Activated CD8-positive, alpha-beta memory T cell treated with anti-CD3 and anti-CD28 coated beads, Interleukin-2, amount 10 ng/mL, durations not matched to agents 7 days and 5 days (primary cell): ENCODE measurements at places on chromosomes 6 and 20.
A peak's percentile ranks its signal among the peaks of the same experiment; 100 is the strongest.

DNA sequence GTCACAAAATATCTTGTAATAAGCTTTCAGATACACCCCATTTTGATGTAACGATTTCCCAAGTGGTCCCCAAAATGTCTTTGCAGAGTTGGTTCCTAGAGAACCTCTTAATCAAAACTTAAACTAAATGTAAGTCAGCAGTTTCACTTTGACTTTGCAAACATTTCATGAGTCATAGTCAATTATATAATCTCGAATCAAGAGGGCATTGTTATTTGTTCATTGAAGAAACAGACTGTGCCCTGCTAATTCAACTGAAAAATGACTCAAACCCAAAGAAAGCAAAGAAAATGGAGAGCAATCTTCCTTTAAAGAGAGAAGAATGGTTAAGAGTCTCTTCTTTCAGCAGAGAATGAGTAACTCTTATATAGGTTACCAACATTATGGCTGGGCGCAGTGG, 58.3 kb downstream of the IPCEF1 start:
- DNase-seq = no peak

DNA sequence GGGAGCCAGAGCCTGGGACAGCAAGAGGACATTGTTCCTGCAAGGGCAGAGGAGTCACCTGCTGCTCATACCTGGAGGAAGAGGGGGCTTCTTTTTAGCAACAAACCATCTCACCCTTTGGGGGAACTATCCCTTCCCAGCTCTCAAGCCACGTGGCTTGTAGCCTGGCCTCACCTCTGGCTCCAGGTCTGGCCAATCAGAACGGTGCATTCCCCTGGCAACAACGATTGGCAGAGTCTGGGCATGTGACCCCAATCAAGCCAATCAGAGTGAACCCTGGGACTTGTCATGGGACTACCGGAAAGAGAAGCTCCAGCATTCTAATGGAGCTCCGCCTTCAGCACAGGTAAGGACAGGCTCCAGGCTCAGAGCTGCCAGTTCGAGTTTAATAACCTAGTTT, 33.6 kb downstream of the KCNB1 start:
- DNase-seq = no peak

DNA sequence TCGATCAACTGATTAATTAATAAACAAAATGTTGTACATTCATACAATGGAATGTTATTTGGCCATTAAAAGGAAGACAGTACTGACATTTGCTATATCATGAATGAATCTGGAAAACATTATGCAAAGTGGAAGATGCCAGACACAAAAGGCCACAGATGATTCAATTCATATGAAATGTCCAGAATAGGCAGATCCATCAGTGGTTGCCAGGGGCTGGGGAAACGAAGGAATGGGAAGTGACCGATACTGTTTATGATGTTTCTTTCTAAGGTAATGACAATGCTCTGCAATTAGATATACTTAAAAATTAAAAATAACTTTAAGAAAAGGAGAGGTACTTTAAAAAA, 37.2 kb downstream of the ELOVL5 start:
- DNase-seq = no peak

GRCh38 chr6:109349419-109349987, 32.8 kb downstream of the CD164 start:
- DNase-seq = no peak

DNA sequence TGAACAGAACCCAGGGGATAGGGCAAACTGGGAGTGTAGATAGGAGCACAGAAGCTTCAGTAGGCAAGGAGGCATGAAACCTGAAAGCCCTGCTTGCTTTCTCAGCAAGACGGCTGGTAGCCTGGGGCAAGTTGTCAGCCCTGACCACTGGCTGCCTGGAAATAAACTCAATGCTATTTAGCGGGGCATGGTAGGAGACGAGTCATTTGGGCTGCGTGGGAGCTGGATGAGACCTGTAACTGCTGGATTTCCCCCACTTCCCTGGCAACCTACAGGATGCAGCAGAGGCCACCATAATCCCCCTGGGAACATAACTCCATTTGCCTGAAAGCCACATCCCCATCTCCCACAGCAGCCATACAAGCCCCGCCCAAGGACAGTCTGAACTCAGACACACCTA, 332.6 kb upstream of the TBX18 start:
- no peak for DNase-seq

- no peak for DNase-seq
These were observed 185.6 kb downstream of the OR2B2 start for GRCh38 chr6:27726619-27727023.

DNA sequence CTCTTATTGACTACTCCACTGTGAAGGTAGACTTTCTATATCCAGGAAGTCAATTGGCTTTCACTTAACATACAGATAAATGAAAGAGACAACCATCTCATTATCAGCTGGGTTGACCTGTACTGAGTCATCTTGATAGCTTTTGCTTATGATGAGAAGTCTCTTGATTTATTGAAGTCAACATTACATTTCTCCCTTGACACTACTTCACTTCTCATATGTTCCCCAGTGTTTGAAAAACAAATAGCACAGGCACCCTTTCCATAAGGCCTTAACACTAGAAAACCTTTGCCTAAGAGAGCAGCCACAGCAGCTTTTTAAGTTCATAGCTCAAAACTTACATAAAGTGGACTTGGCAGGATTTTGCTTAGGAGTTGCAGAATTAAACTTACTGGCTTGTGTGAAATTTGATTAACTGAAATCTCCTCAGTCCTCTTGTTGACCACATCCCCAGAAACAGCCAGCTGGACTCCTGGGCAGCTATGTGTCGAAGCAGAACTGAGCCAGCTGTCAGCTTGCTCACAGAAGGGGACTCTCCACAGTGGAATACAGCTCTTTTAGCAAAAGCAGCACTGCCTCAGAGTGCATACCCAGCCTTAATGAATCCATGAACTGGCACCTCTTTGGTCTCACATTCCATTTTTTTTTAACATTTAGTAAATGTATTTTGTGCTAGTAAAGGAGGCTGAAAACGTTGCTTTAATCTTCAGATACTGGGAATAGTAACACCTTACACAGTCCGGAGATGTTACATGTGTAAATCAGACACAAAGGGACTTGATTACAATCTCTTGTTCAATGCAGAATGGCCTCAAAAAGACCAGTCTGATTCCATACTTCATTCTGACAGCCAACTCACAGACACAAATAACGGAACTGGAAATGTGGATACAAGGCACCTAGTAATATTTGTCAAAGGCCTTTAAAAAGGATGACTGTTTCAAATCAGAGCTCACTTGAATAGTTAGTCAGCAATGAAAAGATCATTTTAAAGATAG, 1532.7 kb downstream of the HACE1 start:
- no peak for DNase-seq

DNA sequence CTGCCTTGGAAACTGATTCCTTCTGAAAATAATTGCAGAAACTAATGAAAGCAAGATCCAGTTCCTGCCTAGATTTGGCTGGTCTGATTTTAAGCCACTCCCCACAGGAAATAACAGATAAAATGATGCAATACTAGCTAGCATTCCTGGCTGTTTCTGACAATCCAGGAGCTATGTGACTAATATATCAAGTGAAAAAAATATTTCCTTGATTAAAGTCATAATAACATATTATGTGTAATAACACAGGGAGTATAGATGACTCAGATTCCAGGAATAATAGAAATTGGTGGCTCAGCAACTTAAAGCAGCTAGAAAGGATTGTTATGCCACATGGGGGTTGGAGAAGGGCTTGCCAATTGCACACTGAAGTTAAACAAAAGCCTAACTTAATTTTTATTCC, 182.7 kb upstream of the SALL4 start:
- no peak for DNase-seq

DNA sequence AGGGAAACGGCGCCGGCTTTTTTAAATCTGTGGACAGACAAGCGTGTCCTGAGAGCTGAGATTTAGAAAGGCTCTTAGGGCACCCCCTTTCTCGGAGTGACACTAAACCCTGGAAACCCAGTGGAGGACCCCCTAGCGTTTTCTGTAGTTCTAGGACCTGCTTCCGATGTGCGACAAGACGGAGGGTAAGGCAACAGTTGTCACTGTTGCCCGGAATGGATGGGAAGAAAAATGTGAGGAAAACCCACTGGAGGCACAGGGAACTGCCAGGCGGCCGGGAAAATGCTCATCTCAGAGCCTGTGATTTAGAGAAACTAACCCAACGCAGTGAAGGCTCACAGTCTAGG, 551 bp upstream of the ATP5F1E start:
- DNase-seq = no peak

DNA sequence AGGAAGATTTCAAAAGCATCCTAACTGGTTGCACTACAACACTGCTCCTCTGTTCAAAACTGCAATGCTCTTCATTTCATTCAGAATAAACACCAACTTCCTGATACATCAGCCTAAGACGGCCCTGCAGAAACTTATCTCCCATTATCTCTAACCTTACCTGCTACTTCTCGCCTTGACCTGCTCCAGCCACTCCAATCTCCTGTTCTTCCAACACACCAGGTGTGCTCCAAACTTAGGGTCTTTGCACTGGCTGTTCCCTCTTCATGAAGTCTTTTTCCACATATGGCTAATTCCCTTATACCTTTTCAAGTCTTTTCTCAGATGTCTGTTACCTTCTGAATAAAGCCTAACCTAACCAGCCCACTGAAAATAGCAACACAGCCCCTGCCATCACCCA, 32.1 kb downstream of the PHIP start:
- no peak for DNase-seq

GRCh38 chr6:118187568-118188164, 280.6 kb downstream of the SLC35F1 start:
- DNase-seq = no peak

DNA sequence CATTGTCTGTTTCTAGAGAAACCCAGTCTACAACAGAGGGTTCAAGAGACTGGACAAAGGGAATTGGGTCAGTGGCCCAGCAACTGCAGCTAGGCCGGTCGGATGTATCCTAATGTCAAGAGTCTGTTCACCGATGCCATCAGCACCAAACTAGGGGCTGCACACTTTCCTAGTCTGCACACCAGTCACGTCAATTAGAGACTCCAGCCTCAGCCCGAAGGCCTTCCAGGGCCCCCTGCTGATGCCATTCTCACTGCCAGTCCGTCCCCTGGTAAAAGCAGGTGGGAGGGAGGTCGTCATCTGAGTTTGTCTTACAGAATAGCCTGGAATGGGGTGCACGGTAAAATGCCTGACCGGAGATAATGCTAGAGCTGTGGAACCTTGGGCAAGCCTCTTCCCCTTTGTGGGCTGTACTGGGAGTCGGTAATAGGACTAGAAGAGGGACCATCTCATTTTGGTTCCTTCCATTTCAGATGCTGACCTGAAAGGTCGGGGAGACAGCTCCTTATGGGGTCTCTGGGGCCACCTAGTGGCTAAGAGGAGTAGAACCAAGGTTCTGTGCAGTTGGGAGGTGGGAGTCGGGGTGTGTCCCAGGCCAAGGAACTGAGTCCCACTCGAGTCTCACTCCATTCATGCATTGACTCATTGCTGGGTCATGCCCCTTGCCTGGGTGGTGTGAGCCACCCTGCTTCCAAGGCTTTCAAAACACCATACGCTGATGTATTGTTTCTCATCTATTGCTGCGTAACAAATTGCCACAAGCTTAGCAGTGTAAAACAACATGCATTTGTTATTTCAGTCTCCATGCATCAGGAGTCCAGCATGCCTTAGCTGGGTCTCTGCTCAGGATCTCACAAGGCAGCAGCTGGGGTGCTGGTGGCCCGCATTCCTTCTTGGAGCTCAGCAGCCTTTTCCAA, 5.1 kb downstream of the SOX12 start:
- DNase-seq = peak; percentile 75

DNA sequence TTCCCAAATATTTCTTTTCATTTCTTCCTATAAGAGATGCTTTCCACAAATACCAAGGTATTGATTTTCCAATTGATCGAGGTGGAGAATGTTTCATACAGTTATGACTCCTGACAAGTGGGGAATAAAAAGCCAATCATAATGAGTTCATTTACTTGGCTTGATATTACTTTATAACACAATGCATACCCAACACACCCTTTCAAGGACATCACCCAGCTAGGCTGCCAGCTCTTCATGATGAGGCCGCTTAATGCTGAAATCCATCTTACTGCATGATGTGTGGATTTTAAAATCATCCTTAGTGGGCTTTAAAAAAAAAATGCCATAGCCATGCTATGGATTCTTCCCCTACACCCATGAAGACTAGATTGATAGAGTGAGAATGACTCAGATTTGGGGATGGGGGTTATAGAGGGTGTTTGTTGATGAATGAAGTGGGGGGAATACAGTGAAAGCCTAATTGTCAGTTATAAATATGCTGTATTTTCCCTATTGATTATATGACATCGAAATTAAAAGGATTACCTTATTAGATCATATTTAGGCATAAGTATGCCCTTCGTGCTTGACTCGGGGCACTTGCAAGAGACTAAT, 75.9 kb downstream of the GNAS-AS1 start:
- DNase-seq = no peak

- no peak for DNase-seq
These were observed 46.7 kb downstream of the LRRN4 start for GRCh38 chr20:6007094-6007528.

- DNase-seq = no peak
These were observed 97.8 kb downstream of the WDR27 start for GRCh38 chr6:169604076-169604475.

- no peak for DNase-seq
These were observed 143.9 kb downstream of the WDR27 start for GRCh38 chr6:169557887-169558286.

DNA sequence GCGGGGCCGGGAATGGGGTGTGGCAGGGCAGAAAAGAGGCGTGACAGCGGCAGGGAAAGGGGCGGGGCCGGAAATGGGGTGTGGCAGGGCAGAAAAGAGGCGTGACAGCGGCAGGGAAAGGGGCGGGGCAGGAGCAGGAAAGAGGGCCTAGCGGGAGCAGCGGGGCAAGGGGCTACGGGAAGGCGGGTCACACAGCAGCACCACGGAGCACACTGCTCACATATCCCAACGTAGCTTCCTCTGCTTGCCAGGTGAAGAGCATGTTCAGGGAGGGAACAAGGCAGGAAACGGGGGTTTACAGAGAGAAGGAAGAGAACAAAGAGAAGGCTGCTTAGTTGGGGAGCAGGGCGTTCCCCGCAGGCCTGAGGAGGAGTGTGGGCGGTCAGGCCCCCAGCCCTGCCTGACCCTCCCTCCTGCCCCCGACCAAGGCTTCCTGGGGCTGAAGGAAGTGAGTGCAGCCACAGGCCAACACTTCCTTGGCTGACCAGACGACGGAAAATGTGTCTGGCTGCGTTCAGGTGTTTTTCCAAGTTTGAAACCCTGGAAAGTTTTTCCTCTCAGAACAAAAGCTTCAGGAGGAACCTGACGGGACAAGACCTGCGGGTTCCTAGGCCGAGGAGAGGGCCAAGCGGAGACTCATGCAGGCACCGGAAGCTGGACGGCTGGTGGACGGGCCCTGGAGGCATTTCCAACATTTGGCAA, 13.8 kb downstream of the UCKL1 start:
- peak; percentile 78 for DNase-seq

- DNase-seq = peak; percentile 72
These were observed 670 bp downstream of the NCOA5 start for GRCh38 chr20:46089167-46089416.

DNA sequence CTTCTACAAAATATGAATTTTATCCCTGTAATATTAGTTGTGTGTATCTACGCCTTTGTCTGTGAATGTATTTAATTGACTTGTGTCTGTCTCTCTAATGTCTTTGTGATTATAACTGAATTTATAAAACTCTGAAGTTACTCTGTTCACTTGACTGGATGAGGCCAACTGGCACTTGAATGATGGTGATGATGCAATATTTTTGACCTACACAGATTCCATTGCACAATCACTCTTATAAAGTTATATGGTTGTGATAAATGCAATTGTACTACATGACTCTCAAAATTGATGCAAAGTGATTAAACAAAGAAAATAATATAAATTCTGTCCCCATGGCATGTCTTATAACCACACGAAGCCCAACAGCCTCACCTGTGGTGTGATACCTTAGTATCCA, 287.3 kb upstream of the PLN start:
- DNase-seq = no peak

GRCh38 chr6:115882771-115883170, 177.9 kb downstream of the FRK start:
- DNase-seq = no peak
